ENCODE measurements at places on chromosomes 16 and 17.

GRCh38 chr17:57955183-57955931, at the start of gene CUEDC1:
TSS of gene CUEDC1 (minus strand) at chr17:57955412. CDS start at chr17:57885564, 69,848 bp downstream.
- DNase-seq: peak; percentile 25

DNA sequence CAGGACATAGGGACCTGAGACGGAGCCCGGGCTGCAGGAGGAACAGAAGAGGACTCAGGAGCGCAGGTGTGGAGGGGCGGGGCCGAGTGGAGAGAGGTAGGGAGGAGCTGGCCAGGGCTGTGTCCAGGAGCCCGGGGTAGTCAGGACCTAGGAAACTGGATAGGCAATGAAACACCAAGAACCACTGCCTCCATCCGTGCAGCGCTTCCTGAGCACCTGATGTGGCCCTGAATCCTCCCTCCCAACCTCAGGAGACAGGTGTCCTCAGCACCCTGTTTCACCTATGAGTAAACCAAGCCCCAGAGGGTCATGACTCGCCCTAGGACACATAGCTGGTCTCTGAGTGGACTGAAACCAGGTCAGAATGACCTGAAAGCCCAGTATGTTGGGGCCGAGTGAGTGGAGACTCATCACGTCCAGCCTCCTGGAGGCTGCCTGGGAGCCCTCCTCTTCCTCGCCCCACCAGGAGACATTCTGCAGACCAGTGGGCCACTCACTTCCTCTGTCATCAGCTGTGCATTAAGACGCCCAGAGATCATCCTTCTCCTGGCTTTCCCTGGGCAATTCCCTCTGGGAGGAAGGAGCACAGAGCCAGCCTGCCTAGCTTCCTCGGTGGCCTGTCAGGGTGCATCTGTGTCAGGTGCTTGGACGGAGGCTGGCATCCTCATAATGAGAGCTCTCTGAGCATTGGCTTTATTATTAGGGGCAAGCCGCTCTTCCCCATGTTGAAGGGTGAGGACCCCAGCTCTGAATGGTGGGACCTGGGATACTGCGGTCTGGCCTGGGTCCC, 72.8 kb downstream of the SCNN1B start:
- DNase-seq: no peak

- DNase-seq: no peak
Measured at GRCh38 chr17:49901460-49902331, 53.8 kb upstream of the TAC4 start.

DNA sequence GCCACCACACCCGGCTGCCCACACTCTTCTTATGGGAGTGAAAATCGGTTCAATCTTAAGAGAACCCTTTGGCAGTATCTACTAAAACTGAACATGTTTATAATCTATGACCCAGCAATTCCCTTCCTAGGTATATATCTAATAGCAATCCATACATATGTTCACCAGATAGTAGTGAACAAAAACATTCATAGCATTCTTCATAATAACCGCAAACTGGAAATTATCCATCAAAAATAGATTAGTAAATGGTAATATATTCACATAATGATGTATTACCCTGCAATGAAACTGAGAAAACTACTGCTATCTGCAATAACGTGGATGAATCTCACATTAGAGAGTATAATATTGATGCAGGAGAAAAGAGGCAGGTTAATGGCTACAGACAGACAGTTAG, 23.1 kb downstream of the COPRS start:
- DNase-seq: no peak

GRCh38 chr16:11046382-11046931, 102.1 kb downstream of the CLEC16A start:
- no peak for DNase-seq
